ENCODE measurements at places on chromosomes 2 and 18.
A peak's percentile ranks its signal among the peaks of the same experiment; 100 is the strongest.

- DNase-seq, result no peak
Measured at GRCh38 chr2:205773989-205774388, 91.7 kb downstream of the NRP2 start.

DNA sequence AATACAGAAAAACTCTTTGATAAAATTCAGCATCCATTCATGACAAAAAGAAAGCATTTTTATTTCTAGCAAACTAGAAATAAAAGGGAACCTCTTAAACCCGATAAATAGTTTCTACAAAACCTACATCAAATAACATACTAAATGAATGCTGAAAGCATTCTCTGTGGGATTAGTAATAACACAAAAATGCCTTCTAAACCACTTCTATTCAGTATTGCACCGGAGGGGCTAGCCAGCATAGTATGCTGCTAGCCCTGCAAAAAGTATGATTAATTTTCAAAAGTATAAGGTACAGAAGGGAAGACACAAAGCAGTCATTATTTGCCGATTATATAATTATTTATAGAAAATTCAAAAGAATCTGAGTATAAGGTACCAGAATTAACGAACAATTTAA, 145.2 kb downstream of the DTNB start:
- no peak for DNase-seq

- DNase-seq, result no peak
Measured at GRCh38 chr18:79064228-79064627, 5.0 kb upstream of the ATP9B start.

GRCh38 chr2:123636232-123636631, 388.9 kb upstream of the CNTNAP5 start:
- no peak for DNase-seq

- DNase-seq, result no peak
Measured at GRCh38 chr2:72082021-72082601, 65.6 kb downstream of the CYP26B1 start.

DNA sequence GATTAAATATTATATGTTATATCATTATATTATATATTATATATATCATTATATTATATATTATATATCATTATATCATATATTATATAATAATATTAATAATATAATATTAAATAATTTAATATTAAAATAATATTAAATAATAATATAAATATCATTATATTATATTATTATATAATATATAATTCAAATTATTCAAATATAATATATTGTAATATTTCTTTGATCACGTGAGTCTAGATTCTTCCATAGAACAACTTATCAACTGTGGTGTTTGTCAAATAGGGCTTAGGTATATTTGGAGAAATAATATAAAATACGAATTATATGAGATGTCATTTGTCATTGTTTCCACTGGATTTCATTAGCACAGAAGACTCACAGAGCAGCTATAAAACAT, 77.3 kb downstream of the SPHKAP start:
- DNase-seq, result no peak

- no peak for DNase-seq
Measured at GRCh38 chr2:232113821-232114220, 152.3 kb downstream of the DIS3L2 start.

- DNase-seq, result no peak
Measured at GRCh38 chr2:111176867-111177266, 56.2 kb downstream of the BCL2L11 start.

DNA sequence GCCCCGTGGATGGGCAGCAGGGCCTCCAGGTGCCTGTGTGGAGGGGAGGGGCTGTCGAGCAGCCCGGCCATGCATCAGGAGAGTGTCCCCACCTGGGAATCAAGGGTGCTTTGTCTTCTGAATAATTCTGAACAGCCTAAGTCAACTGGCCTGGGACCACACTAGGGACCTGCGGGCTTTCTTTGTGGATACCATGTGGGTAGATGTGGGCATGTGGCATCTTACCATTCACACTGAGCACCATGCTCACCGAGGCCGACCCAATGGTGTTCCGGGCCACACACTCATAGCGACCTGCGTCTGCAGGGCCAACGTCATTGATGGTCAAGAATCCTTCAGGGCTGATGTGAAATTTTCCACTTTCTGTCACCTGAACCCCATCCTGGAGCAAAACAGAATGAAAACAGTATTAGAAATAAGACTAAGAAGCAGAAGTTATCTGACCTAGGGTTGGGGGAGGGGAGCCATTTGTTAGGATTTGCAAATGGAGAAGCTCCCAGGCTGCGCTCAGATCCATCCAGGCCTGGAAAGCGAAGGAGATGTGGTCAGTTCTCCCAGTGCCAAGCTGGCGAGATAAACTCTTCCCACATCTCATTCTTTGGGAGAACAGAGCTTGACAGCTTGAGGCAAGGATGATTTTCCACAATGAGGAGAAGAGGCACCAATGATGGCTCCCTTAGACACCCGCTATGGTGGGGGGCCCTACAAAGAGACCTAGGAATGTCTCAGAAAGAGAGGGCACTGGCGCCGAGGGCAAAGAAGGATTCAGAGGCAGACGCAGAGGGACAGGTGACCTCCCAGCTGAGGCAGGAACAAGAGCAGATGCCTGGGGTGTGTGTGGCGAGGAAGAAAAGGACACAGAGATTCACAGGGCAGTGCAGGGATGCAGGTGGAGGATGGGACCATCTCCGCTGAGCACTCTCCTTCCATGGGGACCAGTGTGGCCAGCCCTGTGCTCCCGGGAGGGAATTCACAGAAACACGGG, 83.4 kb downstream of the PXDN start:
- peak; percentile 18 for DNase-seq

- no peak for DNase-seq
Measured at GRCh38 chr2:30113617-30114293, 33.1 kb upstream of the YPEL5 start.

GRCh38 chr18:45374878-45375630, 240.2 kb upstream of the SLC14A2 start:
- no peak for DNase-seq

- no peak for DNase-seq
Measured at GRCh38 chr18:66994790-66995189, 390.9 kb upstream of the CDH19 start.

DNA sequence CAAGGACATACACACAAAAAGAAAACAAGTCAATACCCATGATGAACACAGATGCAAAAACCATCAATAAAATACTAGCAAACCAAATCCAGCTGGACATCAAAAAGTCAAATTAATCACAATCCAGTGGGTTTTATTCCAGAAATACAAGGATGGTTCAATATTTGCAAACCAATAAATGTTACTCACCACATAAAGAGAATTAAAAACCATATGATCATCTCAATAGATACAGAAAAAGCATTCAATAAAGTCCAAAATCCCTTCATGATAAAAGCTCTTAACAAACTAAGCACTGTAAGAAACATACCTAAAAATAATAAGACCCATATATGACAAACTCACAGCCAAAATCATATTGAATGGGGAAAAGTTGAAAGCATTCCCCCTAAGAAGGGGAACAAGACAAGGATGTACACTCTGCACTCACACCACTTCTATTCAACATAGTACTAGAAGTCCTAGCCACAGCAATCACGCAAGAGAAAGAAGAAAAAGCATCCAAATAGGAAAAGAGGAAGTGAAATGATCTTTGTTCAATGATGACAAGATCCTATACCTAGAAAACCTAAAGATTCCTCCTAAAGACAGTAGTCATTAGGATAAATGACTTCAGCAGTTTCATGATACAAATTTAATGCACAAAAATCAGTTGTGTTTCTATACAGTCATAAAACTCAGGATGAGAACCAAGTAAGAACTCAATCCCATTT, 62.6 kb downstream of the TRAPPC8 start:
- no peak for DNase-seq

DNA sequence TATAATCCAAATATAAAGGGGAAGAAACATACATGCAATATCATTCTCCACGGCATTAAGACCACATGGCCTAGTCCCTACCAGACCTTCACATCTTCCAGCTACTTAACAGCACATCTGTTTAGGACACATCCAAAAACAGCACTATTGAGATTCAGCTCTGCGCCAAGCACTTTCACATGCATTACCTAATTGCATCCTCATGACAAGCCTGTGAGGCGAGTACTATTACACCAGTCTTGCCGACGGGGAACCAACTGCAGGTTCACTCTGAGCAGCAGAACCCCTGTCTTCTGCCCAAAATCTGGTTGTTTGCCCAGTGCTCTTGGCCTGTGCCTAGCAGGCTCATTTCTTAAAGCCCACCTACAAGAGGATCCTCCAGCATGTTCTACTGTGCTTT, 66.7 kb downstream of the AAK1 start:
- DNase-seq, result no peak

Measured in upper lobe of left lung (tissue), 6 donors.